ENCODE measurements at places on chromosomes 7 and 10.

GRCh38 chr10:106582291-106582690 lies 582.2 kb downstream of the SORCS1 start:
- DNase-seq, result no peak

DNA sequence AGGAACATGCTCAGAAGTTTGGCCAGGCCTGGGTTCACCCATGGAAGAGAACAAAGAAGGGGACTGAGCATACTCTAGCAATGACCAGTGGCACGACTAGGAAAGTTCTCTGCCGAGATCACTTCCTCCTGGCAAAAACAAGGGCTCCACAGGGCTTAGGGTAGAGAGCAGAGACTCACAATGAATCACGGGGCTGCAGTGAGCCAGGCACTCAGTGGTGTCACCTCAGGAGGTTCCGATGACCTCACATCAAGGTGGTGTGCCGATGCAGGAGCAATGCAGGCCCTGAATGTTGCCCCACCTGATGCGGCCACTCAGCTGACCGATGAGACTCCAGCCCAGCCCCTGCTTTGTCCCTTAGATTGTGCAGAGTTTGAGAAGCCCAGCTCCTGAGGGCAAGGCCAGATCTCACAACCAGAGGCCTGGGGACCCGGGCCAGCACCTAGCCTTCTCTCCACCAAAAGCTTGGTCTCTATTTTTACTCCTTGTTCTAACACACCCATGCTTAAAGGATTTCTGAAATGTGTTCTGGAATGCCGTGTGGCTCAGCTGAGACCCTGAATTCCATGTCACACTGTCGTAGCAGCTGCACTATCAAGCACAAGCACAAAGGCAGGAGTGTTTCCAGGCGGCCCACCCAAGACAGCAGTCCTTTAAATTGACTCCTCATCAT lies 60.9 kb downstream of the COBL start:
- DNase-seq, result no peak

- DNase-seq, result no peak
These were observed 24.0 kb upstream of the NANOS1 start for GRCh38 chr10:119005362-119006043.

- no peak for DNase-seq
These were observed 16.1 kb upstream of the CAV2 start for GRCh38 chr7:116483271-116483942.

DNA sequence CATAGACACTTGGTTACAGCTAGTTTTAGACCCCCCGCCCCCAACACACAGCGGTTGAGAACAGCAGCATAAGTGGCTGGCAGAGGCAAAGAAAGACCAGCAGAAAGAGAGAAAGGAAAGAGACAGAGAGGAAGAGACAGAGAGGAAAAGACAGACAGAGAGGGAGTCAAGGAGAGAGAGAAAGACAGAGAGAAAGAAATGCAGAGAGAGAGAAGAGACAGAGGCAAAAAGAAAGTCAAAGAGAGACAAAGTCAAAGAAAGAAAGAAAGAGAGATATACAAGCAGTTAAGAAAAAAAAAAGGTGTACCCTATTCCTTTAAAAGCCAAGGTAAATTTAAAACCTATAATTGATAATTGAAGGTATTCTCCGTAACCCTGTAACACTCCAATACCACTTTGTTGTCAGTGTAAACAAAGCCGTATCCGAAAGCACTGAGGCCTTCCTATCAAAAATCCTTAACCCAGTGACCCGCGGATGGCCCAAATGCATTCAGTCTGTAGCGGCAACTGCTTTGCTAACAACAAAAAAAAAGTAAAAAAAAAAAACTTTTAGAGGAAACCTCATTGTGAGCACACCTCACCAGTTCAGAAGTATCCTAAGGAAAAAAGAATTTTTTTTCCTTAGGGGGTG lies 11.9 kb upstream of the SLC12A9 start:
- no peak for DNase-seq

DNA sequence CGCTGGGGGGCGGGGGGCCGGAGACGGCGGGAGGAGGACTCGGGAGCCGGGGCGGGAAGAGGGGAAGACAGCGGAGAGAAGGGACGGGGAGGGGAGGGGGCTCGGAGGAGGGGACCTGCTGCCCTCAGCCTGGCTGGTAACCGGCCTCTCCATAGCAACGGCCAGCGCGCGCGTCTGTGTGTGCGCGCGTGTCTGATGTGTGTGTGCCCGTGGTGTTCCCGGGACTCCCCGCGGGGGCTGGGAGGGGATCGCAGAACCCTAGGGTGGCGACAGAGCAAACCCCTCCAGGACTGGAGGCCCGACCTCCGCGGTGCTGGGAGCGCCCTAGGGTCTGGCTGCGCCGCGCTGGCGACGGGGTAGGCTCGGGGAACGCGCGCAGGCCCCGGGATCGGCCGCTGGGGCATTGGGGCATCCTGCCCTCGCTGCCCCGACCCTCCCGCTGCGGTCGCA lies 356.3 kb downstream of the DNAJB6 start:
- DNase-seq, result no peak

- no peak for DNase-seq
These were observed 117.6 kb upstream of the TCF7L2 start for GRCh38 chr10:112832361-112832878.

DNA sequence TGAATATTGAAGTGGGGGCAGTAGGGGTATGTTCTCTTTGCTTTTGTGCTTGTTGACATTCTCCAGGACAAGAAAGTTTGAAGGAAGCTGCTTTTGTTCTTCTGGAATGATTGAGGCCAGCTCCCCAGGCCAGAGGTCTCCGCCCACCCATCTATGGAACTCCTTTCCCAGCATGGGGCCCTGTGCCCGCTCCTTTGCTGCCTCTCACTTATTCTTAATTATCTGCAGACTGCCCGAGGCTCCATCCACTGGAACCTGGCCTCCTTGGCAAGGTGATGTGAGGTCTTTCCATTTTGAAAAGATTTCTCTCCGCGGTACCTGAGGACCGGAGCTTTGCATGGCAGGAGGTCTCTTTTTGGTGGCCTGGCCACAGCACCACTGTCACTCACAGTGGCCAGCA lies 39.3 kb upstream of the MKI67 start:
- no peak for DNase-seq

- DNase-seq, result no peak
These were observed 179.5 kb upstream of the YAE1 start for GRCh38 chr7:39386718-39387117.

GRCh38 chr10:79628988-79629954 lies 18.5 kb downstream of the SFTPA1 start:
- DNase-seq, result no peak

- DNase-seq, result peak; percentile 19
These were observed 263.0 kb upstream of the NEBL start for GRCh38 chr10:21160116-21160515.

DNA sequence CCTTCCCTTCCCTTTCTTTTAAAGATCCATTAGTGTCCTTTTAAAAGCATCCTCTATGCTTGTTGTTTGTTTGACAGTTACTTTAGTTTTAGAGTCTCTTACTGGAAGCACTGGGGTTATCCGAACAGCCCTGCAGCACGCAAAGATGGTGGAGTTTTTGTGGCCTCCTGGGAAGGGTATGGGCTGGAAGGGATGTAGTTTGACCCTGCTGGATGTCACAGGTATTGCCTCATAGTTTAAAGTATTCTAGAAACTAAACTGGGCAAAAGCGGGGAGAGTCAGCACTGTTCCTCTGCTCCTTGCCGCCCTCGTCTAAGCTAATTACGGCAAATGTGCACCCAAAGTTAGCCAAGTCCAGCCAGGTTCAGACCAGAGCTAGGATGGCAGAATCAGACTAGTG lies 35.8 kb upstream of the GNAI1 start:
- no peak for DNase-seq

GRCh38 chr10:51707821-51708424 lies 8.5 kb upstream of the CSTF2T start:
- DNase-seq, result no peak

DNA sequence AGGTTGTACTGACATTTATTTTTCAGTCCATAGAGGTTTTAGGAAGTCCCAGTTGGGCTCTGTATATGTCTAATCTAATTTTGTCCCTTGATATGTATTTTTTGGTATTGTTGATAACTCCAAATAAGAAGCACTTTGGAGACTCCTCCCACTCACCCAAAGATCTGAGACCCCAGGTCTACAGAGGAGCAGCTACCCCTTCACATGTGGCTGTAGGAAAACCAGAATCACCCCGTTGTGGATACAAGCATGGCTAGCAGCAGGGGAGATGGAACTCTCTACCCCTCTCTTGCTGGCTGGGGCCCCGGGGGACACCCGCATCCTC lies 9.4 kb downstream of the HHEX start:
- DNase-seq, result no peak

GRCh38 chr10:19918794-19919193 lies 102.6 kb downstream of the PLXDC2 start:
- DNase-seq, result no peak

DNA sequence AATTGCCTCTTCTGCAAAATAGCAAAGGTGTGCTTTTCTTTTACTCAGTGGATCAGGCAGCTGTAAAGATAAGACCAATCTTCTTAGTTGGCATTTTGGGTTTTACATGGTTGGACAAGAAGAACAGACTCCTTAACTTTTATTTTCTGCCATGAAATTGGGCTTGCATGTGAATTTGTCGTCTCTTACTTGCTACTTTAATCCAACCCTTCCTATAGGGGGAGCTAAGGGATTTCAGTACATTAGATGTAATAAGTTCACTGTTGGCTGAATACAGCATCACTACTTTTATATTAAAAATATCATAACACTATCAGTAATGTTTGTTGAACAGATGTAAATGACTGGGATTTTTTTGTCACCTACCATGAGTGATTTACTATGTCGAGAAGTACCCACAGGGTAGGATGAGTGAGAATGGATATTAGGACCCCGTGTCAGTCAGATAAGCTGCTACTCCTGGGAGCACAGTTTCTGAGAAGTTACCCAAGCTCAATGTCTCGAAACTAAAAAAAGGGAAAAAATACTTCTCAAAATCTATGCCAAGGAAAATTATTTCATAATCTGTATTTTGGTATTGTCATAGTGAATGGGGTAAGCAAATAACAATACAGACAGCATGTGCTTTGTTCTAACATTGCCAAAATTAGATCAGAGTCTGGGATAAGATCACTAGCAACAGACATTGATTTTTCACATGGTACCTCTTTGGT lies 127.4 kb upstream of the AGR3 start:
- no peak for DNase-seq

- no peak for DNase-seq
These were observed 277.5 kb upstream of the MAGI2 start for GRCh38 chr7:79730971-79731370.

DNA sequence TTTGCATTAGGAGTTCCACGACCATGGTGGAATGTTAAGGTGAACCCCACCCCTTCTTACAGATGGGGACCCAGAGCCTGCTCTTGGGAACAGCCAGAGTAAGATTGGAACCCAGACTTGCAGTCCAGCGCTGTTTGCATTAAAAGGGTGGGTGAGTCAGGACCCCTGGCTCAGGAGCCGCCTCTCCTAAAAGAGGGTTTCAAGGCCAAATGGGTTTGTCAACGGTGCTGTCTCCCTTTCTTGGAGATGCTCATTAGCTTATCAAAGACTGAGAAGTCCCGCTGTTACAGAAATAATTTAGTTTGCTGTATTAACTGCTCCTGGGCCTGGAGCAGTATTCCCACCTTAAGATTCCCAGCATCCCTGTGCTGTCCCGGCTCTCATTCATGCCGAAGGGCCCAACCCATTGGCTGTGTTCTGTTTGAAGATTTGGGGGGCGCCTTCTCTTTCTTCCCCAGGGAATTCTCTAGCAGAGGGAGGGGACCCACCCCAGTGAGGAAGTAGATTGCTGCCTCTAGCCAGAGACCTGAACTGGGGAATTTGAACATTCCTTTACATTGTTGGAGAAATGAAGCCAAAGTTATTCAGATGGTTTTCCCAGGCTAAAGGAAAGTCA lies 1.8 kb downstream of the MARVELD1 start:
- DNase-seq, result no peak

- DNase-seq, result no peak
These were observed 74.2 kb upstream of the CYTH3 start for GRCh38 chr7:6346581-6346980.

DNA sequence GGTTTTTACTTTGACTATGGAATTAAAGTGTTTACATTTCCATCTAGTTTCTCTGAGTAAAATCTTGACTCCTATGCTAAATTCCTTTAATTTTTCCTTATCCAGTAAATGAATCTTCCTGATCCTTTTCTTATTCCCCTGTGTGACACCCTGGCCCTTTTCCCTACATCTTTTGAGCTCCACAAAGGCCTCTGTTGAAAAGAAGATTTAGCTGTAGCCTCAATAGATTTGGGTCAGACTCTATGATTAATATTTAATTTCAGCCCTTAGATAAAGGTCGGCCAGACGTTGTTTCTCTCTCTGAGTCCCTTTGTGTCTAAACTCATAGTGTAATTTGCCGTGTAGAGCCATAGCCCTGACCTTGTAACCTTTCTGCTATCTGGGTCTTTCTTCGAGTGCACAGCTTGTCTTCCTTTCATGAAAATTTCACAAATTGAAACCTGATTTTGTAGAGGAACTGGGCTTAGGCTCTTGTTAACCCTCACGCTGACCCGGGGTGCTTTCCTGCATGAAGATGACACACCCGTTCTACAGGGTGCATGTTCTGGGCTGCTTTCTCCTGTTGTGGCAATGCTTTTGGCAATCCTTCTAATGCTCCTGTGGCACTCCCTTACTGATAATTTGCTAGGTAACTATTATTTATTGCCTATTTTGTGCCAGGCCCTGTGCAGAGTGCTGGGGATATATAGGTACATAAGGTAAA lies 21.2 kb downstream of the LSMEM1 start:
- DNase-seq, result no peak

- no peak for DNase-seq
These were observed 89.1 kb downstream of the MMRN2 start for GRCh38 chr10:86868353-86868752.

- no peak for DNase-seq
These were observed 33.3 kb upstream of the KDM7A start for GRCh38 chr7:140209866-140210609.

DNA sequence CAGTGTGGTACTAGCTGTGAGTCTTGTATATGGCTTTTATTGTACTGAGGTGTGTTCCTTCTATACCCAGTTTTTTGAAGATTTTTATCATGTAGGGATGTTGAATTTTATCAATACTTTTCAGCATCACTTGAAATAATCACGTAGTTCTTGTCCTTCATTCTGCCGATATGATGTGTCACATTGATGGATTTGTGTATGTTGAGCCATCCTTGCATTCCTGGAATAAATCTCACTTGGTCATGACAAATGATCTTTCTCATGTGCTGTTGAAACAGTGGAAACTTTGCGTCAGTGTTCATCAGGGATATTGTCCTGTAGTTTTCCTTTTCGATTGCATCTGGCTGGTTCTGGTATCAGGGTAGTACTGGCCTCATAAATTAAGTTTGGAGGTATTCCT lies 7.1 kb upstream of the PRKAR1B start:
- no peak for DNase-seq

GRCh38 chr10:31930023-31930751 lies 1.6 kb upstream of the ARHGAP12 start:
- no peak for DNase-seq

GRCh38 chr10:18504161-18504560 lies 147.2 kb downstream of the NSUN6 start:
- DNase-seq, result no peak

Measured in SHP77 (cell line).